ENCODE measurements at places on chromosomes 7 and 10.
A peak's percentile ranks its signal among the peaks of the same experiment; 100 is the strongest.

- DNase-seq, result no peak
Observed at GRCh38 chr7:26593393-26593792, 271.0 kb downstream of the SKAP2 start.

- DNase-seq, result no peak
Observed at GRCh38 chr7:135925210-135925609, 51.9 kb downstream of the MTPN start.

- no peak for DNase-seq
Observed at GRCh38 chr7:135448753-135449152, 61.1 kb downstream of the CNOT4 start.

GRCh38 chr10:55491712-55492111, 690.7 kb upstream of the PCDH15 start:
- no peak for DNase-seq

- DNase-seq, result peak; percentile 10
Observed at GRCh38 chr10:484441-484924, 205.0 kb downstream of the DIP2C start.

DNA sequence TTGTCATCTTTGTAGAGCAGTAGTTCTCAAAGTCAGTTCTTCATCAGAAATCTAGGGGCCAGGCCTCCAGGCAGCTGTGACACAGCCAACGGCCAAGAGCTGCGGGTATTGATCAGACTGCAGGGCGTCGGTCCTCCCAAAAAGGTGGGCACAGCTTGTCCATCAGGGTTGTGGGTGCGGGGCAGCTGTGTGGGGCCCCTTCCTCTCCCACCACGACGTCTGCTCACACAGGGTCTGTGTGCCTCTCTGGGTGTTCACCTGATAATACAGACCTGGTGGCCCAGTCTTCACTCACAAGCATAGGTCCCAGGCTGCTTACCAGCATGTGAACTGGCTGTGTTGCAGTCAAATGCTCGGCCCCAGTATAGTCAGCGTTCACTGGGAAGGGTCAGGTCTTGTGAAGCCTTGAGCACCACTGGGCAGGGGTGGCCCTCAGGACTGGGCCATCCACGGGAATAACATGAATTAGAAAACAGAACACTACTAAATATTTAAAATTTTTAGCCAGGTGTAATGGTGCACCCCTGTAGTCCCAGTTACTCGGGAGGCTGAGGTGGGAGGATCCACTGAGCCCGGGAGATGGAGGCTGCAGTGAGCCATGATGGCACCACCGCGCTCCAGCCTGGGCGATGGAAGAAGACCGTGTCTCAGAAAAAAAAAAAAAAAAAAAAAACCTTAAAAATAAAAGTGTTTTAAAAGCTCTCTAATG, 102.8 kb upstream of the DIP2C start:
- no peak for DNase-seq

GRCh38 chr7:16951483-16952080, 69.8 kb upstream of the AGR3 start:
- no peak for DNase-seq

DNA sequence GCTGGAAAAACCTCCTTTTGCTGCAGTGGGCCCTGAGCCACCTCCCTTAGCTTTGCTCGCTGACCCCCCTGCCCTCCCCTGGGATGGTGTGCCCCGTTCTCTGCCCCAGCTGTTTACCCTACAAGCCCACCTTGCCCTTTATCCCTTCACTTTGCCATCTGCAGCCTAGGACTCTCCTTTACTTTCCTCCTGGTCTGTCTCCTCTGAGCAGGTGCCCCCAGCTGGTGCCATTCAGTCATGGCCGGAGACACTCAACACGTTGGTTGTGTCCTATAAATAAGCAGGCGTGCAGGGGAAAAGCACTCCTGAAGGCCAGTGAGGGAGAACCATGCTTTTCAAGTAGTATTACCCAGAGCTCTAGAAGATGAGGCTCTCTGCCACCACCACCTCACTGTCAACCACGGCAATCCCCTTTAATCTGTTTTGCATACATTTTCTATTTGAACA, 6.1 kb downstream of the RASSF4 start:
- DNase-seq, result no peak

GRCh38 chr7:2068693-2069471, 163.9 kb downstream of the MAD1L1 start:
- no peak for DNase-seq

- DNase-seq, result no peak
Observed at GRCh38 chr10:69955897-69956740, 96.5 kb upstream of the MACROH2A2 start.

GRCh38 chr7:132836746-132837145, 245.1 kb downstream of the CHCHD3 start:
- DNase-seq, result no peak

Measured in CD4-positive, alpha-beta T cell treated with Interleukin-15 for 4 hours (primary cell).